ENCODE measurements at places on chromosomes 13 and 19.

- no peak for DNase-seq
These were observed 31.7 kb downstream of the INSR start for GRCh38 chr19:7262470-7262869.

GRCh38 chr19:1850809-1851653 is 2.7 kb upstream of the REXO1 start:
- DNase-seq = no peak

GRCh38 chr19:28899703-28900102 is 313.2 kb downstream of the UQCRFS1 start:
- no peak for DNase-seq

DNA sequence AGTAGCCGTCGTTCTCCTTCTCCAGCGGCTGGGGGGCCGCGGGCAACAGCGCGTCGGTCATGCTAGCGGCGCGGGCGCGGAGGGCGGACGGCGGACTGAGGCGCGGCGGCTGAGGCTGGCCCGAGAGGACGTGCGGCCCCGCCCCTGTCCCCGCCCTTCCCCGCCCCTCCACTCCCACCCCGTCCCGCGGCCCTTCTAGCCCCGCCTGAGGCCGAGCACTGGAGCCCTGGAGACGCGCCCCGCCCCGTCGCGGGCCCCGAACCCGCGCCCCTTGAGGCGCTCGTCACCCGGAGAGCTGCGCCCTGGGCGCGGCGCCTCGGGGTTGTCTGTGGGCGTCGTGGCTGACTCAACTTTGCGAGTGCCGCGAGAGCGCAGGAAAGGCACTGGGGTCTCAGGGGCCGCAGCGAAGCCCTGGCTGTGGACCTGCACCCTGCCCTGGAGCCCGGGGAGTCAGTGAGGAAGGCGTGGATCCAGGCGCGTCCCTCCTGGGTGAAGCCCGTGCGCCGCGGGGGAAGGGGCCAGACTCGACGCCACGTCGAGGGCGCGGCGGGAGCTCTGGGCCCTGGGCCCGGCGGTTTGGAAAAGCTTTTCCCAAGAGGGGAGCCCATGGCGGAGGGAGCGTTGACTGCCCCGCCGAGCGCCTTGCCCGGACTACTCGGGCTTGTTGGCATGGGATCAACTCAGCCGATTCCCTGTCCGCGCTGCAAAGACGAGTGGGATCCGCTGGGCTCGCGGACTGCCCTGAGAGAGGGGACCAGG is at the start of gene RHPN2:
Gene RHPN2 (minus strand): TSS at position 97 of the 759 bp plus-strand sequence. CDS start 36 bp downstream, at position 61.
- peak; percentile 59 for DNase-seq

- no peak for DNase-seq
These were observed 17.0 kb upstream of the COX7A1 start for GRCh38 chr19:36169084-36169760.

GRCh38 chr19:7381073-7381390 is 32.3 kb downstream of the ARHGEF18 start:
- no peak for DNase-seq

GRCh38 chr19:24140099-24140498 is 53.1 kb downstream of the ZNF254 start:
- DNase-seq = no peak

DNA sequence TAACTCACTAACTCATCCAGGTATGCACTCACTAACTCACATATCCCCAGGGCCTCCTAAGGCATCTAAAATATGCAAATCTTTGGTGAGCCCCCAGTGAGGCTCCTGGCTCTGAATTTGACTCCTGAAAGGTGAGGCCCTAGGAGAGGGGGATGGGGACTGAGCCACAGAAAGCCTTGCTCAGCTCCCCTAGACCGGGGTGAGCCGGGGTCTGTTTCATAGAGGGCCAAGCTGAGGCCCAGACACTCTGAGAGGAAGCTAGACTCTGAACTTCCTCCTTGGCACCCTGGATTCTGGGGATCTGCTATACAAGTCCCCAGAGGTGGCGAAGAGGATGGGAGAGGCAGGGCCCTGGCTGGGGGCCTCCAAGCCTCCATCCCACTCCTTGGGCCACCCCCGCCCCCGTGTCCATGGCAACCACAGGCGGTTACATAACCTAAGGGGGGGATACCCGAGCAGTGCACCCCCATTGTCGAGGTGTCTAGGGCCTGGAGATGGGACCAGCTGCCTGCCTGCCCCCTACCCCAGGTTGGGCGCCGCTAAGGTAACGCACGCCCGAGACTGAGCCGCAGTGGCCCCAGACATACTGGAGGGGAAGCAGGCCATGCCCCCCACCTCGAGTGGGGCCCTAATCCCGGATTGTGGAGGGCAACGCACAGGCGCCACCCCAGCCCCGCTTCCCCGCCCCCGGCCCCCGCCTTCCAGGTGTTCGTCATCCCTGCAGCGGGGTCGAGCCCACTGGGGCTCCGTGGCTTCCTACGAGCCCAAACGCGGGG is 646 bp downstream of the ABHD8 start:
- DNase-seq = peak; percentile 52

DNA sequence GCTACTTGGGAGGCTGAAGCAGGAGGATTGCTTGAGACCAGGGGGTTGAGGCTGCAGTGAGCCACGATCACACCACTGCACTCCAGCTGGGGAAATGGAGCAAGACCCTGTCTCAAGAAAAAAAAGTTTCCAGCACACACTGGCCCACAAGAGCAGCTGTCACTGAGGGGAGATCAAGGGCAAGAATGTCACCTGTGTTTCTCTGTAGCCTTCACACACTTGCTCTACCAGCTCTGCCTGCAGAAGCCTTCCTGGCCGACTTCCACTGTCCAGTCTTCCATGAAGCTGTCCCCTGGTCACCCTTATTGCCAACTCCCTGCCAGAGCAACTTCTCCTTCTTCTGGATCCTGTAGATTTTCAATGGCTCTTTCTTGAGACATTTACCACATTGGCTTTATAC is 158.0 kb downstream of the KCTD15 start:
- DNase-seq = no peak
